ENCODE measurements at places on chromosomes 5 and 9. TPM values are rescaled to one million over a fixed set of nuclear protein-coding genes. Genes with fewer than 3 reads are reported as not detected.

DNA sequence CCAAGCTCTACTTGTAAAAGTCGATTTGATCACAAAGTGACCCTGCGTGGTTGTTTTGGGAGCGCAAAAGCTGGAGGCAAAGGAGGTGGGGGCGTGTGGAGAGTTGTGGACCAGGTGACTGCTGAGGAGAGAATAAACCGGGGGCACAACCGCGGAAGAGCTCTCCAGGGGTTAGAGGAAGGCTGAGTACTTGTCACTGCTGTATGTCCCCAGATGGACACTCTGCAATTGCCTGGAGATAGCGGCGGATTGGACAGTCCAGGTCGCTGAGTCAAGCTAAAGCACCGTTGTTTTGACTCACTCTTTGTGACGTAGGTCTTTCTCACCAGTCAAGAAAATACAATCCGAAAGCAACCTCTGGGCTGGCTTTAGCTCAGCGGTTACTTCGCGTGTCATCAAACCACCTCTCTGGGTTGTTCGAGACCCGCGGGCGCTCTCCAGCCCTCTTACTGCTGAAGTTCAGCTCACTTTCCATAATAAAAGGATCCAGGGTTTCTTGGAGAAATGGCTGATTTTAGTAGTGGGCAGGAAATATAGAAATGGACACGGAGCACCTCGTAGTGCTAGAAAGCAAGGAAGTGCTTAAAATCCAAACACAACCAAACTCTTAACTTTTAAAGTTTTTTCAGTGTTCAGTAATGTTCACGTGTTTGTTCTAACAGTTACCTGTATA is 25.7 kb downstream of the ZMAT2 start:
- DNase-seq: peak; percentile 46

DNA sequence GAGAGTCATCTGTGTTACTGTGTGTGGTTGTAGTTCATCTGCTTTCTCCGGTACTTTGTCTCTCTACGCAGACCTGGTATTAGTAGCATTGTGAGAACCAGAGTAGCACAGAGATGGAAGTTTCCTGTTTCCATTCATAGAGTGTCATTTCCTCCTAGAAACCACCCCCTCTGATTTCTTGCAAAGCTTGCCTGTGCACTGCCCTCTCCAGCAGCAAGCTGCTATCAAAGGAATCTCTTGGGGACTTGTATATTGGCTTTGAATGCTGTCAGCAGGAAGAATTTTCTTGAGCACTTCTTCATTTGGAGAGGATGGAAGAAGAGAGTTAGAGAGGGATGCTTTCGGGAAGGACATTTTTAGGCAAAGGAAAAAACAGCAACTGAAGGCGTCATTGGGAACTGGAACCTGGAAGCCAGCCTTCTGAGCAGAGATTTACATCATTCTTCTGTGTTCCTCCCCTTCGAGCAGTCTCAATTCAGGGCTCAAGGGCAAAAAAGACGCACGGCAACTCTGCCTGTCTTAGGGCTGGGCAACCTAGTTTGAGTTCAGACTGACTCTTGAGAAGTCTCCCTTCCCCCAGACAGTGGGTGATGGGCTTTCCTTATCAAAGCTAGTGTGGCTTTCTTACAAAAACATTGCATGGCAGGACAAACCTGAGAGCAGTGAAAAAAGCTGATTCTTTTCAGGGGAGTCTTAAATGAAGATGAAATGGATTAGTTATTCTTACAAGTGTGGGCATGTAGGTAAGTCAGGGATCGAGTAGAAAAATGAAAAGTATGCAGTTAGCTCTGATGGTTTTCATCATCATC is 226.3 kb downstream of the AOPEP start:
- DNase-seq: no peak

MEIKIN gene
- not detected for total RNA-seq

- no peak for DNase-seq
Observed at GRCh38 chr9:134405527-134405926, 79.3 kb downstream of the RXRA start.

- no peak for DNase-seq
Observed at GRCh38 chr5:111697215-111697614, 59.8 kb downstream of the NREP start.

GRCh38 chr9:99419070-99419469 is 197.0 kb downstream of the SEC61B start:
- DNase-seq: no peak

CCDC192 gene
- total RNA-seq: not detected

GRCh38 chr5:179824745-179825112 is 4.0 kb downstream of the SQSTM1 start:
- no peak for DNase-seq

GRCh38 chr5:63961125-63961597 is 1.1 kb downstream of the HTR1A start:
- DNase-seq: no peak

RFX3 gene
- total RNA-seq: 13.3 TPM

ASS1 gene
- total RNA-seq: 410 TPM

RNF183 gene
- total RNA-seq: 1.4 TPM

DNA sequence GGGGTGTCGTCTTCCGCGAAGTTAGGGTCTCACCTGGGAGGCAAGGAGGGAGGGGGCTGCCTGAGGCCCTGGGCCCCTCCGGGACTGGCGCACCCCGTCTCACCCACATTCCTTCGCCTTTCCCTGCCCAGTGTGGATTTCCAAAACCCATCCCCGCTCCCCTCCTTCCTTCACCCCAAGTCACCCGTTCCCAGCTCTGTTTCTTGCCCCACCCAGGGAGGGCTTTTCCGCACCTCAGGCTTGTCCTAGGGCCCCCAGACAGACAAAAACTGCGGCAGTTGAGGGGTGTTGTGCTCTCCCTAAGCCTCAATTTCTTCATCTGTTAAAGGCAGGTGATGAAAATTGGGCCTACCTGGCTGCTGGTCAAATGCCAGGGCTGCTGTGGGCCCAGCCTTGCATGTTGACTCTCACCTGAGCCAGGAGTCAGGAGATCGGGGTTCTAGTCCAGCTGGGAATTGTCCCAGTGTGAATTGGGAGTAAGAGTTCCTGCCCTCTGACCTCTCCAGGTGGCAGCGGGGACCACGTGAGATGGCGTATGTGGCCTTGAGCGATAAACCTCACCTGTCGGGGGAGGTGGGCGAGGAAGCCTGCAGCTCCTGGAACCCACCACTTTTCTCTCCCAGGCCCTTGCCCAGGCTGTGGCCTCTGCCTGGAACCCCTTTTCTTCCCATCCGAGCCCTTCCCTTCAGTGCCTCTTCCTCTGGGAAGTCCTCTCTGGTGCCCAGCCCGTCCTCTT is 143.4 kb upstream of the IER5L start:
- no peak for DNase-seq

TEX10 gene
- total RNA-seq: 11.0 TPM

IFNA2 gene
- total RNA-seq: not detected

GRCh38 chr5:149702934-149703646 is 27.0 kb upstream of the PPARGC1B start:
- DNase-seq: no peak

DNA sequence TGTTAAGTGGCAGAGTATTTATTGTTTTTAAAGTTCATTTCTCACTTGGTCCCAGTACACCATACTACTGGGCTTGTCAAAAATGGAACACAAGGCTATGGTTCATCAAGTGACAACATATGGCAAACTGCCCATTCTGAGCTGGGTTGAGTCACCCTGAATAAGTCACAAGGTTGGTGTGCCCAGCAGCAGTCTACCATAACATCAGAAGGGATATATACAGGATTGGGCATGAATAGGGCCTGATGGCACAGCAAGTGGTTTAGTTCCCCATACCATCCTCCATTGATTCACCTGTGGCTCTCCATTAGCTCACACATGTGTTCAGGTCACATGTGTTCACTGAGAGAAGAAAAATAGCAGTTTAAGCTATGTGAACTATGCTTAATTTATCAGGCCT is 249.8 kb upstream of the PRDM9 start:
- DNase-seq: no peak

DNA sequence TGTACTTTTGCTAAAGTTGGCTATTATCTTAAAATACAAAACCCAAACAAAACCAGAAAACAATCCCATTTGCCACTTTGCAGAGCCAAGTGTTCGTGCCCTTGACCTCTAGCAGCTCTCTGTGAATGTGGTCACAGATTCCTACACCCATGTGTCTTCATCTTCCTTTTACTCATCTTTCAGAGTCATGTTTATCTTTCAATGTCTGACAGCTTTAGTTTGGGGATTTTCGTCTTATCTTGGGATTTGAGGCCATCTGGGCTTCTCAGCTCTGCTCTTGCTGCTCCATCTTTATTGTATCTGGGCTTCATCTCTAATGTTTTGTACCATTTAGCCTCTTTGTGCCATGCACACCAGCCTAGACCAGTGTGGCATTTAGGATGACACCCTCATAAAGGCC is 81.0 kb downstream of the DAPK1 start:
- DNase-seq: no peak

GRCh38 chr9:93001031-93001430 is 53.7 kb downstream of the FGD3 start:
- DNase-seq: no peak

DNA sequence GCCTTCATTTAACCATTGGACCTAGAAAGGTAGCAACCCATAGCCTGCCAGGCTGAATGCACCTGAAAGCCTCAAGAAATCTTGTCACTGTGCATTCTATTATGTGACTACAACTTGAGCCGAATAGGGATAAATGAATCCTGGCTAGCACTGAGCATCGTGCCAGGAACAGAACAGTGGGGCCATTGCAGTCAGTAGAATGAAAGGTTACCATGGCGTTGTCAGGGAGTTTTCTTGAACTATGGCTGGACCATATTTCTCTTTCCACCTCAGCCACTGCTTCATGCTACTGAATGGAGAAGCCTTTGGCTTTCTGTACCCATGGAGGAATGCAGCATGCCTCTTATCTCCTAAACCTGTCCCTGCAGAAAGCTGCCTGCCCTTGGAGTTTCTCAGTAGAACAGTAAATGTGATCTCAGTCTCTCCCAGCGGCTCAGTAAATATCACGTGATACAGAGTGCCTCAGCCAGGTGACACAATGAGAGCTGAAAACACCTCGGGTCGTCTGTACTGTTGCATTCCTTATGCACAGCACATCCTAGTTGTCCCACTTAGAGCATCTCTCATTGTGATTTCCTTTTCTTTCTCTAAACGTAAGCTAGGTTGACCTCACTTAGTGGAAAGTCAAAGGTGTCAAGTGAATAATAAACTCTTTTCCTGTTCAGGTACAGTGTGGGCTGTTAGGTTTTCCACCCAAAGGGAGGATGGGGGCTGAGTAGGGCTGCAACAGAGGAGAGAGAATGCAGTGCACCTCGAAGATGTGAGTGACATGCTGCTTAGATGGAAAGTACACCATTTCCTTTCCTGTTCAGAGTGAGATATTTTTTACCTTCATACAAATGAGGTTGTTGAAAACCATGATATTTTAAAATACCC is 115.3 kb downstream of the MACIR start:
- DNase-seq: no peak

ELP1 gene
- 14.3 TPM for total RNA-seq

GRCh38 chr5:154971501-154971900 is 30.6 kb downstream of the MRPL22 start:
- DNase-seq: no peak

- DNase-seq: no peak
Observed at GRCh38 chr9:85502815-85503655, 238.7 kb downstream of the AGTPBP1 start.

DNA sequence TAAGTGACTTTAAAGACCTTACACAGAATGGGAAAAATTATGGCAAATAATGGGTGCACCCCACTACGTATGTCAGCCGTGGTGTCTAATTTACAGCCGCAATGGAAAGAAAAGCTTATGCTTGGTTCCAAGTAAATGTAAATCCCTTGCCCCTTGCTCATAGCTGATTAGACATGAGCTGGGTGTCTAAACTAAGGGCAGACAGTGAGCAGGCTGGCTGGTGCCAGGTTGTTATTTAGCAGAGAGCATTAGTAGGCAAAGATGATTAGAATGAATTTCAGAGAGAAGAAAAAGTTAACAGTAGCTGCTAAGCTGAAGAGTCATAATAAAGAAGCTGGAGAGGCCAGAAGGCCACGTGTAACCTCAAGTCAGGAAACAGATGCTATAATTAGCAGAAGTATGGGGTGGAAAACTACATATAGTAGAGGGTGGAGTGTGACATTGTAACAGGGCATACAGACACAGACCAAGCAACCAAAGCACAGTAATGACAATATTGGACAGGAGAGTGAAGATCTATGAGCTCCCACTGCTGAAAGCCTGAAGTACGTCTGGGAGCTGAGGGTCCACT is 257.7 kb downstream of the MCTP1 start:
- no peak for DNase-seq

DNA sequence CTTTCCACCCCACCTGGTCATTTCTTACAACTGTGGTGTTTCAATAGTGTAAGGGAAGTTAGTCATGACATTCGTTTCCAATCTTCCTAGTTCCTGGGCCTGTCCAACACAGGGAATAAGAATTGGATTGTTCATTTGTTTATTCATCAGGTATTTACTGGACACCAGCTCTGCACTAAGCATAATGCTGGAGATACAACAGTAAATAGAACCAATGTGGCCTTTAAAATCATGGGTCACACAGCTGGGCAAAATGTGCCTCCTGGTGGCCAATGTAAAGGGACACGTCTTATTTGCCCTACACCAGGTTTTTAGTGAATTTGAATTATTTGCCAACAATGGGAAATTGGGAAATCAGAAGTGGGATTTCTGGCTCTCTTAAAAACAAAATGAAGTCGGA is 10.4 kb downstream of the ABLIM3 start:
- DNase-seq: no peak

DNA sequence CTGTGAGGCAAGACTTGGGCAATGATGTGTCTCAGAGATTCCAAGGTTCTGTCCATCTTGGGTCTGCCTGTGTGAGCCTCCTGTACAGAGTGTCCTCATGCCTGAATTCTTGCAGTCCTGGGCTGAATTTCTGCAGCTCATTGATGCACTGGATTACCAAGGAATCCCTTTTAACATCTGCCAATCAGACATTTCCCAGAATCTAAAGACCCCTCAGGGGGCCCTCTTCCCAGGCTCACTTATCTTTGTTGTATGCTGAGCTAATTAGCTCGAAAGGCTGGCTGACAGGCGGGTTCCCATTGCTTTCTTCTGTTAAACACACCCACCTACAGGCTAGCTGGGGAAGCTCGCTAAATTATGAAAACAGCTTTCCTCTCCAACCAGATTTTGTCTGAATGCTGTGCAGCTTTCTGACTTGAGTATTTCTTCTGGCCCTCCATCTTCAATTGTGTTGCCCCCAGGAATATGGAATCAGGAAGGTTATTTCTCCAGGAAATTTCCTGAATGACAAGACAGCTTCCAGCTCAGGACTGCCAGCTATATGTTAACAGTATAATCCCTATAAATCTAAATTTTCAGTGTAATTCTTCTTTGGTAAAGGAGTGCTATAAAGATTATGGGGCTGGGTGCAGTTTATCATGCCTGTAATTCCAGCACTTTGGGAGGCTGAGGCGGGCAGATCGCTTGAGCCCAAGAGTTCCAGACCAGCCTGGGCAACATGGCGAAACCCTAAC is at the start of gene LIX1:
LIX1 (minus strand) TSS at position 91 of the 734 bp plus-strand sequence; CDS start at position 56, 35 bp downstream.
- DNase-seq: no peak

GRCh38 chr5:32961059-32961415 is 249.9 kb downstream of the NPR3 start:
- DNase-seq: no peak

DNA sequence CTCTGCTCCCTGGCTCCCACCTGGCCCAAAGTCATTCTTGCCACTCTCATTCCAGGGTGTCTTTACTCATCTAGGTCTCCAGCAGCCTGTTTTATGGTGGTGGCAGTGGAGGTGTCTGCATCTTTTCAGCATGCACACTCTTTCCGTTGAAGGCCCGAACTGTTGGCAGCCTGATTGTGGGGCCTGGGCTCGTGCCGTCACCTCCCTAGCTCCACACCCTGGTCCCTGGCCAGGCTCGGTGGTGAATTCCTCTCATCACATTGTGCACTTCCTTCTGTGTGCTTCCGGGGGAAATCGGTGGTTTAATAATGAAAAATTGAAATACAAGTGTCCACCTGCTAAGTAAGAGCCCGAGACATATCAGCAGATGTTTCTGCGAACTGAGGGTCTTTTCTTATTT is 214.3 kb downstream of the TRIO start:
- DNase-seq: no peak

- DNase-seq: peak; percentile 66
Observed at GRCh38 chr9:35051069-35051967, 21.1 kb downstream of the VCP start.
